ENCODE measurements at places on chromosomes 1 and 21.

DNA sequence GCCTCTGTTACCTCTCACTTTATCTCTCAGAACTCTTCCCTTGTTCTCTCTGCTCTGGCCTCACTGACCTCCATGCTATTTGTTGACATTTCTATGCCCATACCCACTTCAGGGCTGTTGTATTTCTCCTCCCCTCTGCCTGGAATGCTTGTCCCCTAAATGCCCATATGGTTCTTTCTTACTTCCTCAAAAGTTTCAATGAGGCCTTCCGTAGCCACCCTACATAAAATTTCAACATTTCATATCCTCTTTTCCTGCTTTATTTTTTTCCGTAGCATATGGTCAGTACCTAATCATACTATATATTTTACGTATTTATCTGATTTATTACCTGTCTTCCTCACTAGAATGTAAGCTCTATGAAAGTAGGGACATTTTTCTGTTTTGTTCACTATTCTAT is 47.1 kb upstream of the ZYG11A start:
- DNase-seq: no peak

DNA sequence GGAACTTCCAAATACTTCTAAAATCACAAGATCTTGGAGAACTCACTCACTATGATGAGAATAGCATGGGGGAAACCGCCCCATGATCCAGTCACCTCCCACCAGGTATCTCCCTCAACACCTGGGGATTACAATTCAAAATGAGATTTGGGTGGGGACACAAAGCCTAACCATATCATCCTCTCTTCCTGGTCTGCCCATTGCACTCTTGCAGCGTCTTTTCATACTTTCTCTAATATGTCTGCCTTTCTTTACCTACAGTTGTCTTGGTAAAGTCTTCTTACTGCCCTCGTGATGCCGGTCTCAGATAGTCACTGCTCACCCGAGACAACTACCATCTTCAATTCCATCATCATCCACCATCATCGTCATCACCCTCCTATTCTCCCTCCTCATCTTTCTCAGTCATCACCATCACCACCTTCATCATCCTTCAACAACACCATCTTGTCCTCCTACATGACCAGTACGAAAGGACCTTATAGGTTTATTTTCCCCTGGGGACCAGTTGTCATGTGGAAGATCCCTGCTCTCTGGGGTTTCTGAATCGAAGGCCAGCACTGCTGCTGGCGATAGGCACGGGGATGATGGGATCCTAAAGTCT is 58.5 kb upstream of the CASZ1 start:
- DNase-seq: no peak

GRCh38 chr1:78884685-78885452 is 121.7 kb downstream of the ADGRL4 start:
- no peak for DNase-seq

DNA sequence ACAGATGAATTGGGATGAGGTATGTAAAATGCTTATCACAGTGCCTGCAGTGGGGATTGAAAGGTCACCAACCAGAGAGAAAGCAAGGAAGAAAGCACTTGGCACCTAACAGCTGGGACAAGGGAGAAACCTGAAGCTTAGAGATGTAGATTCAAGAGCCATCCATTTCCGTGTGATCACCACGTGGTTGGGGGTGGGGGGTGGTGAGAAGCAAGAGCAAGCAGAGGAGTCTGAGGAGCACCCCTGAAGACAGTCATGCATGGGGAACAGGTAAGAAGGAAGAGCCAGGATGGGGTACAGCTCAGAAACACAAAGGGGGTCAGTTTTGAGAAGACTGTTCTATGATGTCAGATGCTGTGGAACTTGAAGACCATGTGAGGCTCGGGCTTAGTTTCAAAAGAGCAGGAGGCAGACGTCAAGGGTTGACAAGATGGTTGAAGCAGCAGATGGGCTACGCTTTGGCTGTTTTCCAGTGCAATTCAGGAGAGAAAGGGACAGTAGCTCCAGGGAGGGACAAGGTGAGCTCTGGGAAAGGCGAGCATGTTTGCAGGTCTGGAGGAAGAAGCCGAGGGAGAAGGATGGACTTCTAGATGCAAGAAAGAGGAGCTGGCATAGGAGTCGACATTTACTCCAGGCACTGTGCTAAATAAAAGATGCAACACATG is 17.4 kb downstream of the KANK4 start:
- DNase-seq: no peak

DNA sequence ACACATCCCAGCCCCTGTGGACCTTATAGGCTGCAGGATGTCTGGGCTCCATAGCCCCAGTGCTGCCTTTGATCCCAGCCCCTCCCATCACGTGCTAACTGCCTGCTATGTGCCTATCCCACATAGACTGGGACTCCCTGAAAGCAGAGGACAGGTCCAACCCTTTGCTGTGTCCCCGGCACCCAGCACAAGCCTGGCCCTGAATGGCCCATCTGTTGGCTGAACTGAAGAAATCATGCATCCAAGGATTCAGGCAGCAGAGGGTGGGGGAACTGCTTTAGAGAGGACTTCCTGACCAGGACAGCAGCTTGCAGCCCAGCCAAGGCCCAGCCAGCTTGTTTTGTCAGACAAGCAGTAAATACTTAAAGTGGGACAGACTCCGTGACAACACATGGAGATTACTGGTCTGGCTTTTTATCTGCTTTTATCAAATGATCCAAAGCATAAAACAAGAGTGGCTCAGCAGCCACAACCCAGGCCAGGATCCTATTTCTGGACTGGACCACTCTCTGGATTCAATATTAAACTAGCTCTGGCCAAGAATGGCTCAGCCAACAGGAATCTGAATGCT is 69.3 kb downstream of the GLIS1 start:
- DNase-seq: no peak

- DNase-seq: no peak
Observed at GRCh38 chr1:240170266-240170665, 78.6 kb downstream of the FMN2 start.

DNA sequence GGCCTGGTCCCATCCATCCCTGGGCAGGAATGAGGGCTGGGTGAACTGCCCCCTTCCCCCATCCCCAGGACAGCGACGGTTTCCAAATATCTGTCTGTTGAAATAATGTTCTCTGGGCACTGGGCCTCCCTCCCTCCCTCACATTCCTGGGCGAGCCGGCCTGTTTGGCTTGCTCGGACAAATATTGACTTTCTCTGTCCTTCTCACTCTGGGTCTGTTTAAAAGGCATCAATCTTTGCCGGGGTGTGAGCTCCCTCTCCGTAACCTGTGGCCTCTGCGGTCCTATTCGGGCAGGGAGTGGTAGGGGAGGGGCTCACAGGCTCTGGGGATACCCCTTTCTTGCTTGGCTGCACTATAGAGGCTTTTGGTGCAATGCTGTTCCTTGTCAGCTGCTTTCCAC is 40.2 kb downstream of the FOXD2 start:
- no peak for DNase-seq

DNA sequence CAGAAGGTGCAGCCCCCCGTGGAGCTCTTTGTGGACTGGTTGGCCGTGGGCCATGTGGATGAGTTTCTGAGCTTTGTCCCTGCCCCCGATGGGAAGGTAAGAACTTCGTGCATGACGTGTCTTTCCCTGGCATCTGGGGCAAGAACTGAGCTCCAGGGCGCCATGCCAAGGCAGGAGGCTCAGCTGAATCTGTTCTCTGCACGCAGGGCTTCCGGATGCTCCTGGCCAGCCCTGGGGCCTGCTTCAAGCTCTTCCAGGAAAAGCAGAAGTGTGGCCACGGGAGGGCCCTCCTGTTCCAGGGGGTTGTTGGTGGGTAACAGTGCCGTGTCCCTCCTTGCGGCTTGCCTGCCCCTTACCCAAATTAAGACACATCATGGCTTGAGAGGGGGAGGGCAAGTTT is 27.7 kb downstream of the PADI3 start:
- DNase-seq: no peak

DNA sequence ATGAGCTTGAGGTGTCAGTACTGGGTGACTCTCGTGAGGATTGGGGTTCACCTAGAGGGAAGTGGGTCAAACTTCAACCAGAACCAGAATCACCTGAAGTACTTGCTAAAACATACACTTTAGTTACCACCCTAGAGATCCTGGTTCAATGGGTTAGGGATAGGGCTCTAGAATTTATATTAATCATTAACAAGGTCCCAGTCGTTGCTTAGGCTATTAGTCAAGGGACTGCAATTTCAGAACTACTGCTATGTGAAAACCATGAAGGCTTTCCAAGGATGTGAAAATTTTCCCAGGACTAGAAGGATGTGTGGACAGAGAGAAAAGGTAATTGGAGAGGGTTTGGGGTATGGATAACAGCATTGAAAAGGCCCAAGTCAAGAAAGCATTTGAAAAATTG is 162.6 kb downstream of the GRIK1 start:
- DNase-seq: no peak

GRCh38 chr1:233514946-233515391 is 98.9 kb upstream of the KCNK1 start:
- no peak for DNase-seq

DNA sequence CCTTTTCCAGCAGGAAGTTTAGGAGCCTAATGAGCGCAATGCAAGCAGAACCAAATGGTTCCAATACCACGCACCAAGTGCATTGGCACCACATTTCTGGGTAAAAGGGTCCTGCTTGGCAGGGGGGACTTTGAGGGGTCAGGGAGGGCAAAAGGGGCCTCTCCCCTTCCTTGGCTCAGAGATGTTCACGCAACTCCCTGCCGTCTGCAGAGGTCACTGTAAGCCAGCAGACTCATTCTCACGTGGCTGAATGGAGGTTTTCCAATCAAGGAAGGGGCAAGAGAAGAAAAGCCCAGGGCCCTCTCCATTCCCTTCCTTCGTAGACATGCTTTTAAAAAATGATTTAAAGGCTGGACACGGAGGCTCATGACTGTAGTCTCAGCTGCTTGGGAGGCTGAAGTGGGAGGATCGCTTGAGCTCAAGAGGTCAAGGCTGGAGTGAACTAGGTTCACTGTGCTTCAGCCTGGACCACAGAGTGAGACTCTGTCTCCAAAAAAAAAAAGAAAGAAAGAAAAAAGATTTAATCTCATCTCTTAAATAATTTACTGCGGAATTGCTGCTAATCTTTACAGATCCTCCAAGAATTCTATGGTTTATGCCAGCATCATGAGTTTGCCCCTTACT is 80.3 kb downstream of the RUNX3 start:
- no peak for DNase-seq

GRCh38 chr1:93438716-93439115 is 9.2 kb upstream of the FNBP1L start:
- no peak for DNase-seq

GRCh38 chr21:39265603-39266002 is 47.8 kb downstream of the BRWD1 start:
- DNase-seq: no peak

- DNase-seq: no peak
Observed at GRCh38 chr1:112849425-112850033, 106.5 kb downstream of the SLC16A1 start.

GRCh38 chr1:58864654-58865053 is 80.8 kb upstream of the JUN start:
- no peak for DNase-seq

- DNase-seq: peak; percentile 86
Observed at GRCh38 chr1:21931171-21932093, 5.7 kb downstream of the HSPG2 start.

DNA sequence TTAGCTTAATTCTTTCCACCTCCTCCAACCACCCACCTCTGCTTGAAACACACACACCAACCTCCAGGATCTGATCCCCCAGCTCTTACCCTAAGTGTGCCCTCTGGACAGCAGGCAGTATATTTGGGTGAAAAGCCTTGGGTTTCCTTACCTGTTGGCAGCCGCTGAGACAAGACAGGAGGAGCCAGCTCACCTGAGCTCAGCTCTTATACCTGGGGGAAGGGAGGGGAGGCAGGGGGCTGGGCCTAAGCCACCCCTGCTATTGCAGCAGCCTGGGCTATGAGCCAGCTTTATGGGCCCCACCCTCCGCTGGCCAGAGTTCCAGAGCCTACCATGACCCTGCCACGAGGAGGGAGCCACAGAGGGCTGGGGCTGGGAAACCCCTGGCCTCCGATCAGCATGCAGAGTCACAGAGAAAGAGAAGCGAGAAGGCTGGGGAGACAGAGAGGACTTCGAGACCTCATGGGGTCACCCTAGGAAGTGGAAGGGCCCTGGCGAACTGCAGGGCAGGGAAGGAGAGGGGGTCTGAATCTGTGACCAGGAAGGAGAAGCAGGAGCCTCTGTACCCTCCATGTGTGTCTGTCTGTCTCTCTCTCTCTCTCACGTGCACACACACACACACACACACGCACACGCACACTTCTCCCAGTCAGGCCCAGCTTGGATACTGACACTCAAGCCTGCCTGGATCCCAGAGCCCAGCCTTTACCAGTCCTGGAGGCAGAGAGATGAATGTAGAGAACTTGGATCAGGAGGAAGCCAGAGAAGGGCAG is at the start of gene S100A14:
Gene S100A14, minus strand, starts transcription at position 182 of the 773 bp plus-strand sequence. CDS start 467 bp downstream, outside the sequence.
- no peak for DNase-seq

- no peak for DNase-seq
Observed at GRCh38 chr1:165543532-165544438, at the start of gene LRRC52. Gene LRRC52, plus strand, starts transcription at chr1:165544000. Its CDS starts 297 bp downstream, at chr1:165544297.

- DNase-seq: no peak
Observed at GRCh38 chr1:168550971-168551370, 7.2 kb upstream of the XCL2 start.

DNA sequence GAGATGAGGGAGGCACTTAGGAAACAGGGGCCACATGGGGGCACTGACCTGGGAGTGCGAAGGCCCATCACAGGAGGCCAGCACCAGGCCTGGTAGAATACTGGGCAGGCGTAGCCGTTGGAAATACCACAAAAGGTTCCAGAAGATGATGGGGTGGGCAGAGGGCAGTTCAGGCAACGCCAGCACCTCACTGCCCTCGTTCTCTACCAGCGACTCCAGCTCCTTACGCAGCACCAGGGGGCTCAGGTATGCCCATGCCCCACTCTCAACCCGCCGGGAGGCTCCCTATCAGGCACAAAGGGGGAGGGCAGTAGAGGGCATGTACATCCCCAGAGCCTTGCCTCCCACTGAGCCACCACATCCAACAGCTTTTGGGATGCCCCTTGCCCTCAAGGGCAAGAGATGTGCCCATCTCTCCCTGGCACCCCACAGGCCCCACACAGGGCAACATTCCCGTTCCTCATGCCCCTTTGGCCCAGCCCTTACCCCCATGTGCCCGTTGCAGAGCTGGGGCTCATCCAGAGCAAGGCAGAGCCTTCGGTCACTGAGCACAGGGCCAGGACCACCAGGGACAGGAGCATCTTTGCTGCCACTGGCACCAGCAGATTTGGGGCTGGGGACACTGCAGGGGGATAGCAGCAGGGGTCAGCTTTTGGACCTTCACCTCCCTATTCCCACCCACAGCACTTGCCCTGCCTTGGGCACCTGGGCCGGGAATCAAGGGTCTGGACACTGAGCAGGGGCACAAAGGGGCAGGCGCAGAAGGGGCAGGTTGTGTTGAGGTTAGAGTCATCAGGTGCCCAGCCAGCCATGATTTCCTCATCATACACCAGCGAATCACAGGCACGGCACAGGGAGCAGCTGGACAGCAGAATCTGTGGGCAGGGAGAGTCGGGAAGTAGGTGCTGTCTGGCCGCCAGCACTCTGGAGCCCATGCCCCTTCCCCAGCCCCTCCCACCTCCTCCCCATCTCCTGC is 9.7 kb upstream of the GATAD2B start:
- no peak for DNase-seq

Data from tibial artery (tissue), 4 donors.